Fibroblast of lung (primary cell): ENCODE measurements at places on chromosomes 4 and X.

DNA sequence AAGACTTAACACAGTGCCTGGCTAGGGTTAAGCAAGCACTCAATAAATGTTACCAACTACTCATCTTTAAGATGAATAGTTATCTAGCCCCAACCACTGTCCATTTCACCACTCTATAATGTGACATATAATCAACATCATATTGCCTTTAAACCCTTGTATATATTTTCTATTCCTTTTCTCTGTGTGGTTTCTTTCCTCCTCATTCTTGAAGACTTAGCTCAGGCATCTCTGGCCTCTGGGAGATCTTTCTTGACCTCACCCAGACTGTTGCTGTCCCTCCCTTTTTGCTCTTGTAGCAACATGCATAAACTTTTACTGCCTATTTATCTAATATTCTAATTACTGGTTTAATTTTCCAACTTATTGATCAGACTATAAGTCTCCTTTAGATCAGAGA lies 249.9 kb upstream of the MAB21L2 start:
- DNase-seq: no peak

- no peak for DNase-seq
Measured at GRCh38 chr4:185576962-185577950, 41.9 kb upstream of the PDLIM3 start.

DNA sequence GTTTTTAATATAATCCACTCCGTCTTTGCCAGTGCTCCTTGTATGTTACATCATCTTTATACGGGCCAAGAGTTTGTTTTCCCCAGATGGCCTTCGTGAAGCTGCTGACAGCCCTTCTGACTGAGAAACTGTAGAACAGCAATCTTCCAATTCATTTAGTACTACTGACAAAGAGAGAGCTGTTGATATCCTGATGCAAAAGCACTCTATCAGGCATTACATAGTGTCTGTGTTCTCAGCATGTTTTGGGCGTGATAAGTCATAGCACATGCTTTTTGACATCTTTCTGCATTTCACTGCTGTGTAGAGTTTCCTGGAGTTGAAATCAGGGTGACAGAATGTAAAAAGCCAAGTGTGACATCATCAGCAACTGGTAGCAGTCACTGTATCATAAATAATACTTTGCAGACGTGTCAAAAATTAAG lies 746.3 kb upstream of the FAM241A start:
- DNase-seq: peak; percentile 23

- no peak for DNase-seq
Measured at GRCh38 chr4:173834151-173834550, 304.1 kb upstream of the HAND2 start.

- peak; percentile 66 for DNase-seq
Measured at GRCh38 chrX:74119016-74119910, 184.7 kb upstream of the ZCCHC13 start.

- DNase-seq: peak; percentile 58
Measured at GRCh38 chr4:121827853-121828252, 4.2 kb upstream of the CCNA2 start.

DNA sequence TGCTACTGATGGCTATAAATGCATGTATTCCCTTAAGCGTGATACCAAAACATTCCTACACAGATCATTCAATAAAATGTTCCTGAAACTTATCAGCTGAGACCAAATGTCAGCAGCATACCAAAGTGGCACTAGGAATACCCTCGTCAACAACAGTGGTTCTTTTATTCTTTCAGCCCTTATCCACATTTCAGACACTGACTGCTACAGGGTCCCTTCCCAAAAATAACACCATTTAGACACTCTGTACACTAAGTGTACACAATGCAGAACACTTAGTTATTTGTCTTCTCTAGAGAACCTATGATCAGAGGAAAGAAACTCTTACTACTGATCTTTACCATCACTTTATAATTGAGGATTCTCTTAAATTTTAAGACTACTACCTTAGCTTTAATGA lies 94.1 kb downstream of the ATRX start:
- no peak for DNase-seq

DNA sequence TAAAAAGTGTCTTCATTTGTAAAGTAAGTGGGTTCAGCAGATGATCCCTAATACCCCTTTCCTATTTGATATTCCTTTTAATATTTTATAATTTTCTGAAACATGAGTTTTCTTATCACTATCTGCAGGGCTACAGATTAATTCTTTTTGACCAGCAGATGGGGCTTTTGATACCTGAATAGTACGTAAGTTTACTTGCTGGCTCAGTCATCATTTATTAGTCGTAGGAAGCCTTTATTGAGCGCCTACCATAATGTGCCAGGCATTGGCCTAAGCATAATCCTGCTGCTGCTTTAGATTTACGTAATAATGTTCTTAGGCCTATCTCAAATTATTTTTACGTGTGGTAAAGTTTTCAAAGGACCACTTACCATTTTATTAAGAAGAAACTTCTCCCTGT lies 33.1 kb downstream of the OSTC start:
- DNase-seq: peak; percentile 51

DNA sequence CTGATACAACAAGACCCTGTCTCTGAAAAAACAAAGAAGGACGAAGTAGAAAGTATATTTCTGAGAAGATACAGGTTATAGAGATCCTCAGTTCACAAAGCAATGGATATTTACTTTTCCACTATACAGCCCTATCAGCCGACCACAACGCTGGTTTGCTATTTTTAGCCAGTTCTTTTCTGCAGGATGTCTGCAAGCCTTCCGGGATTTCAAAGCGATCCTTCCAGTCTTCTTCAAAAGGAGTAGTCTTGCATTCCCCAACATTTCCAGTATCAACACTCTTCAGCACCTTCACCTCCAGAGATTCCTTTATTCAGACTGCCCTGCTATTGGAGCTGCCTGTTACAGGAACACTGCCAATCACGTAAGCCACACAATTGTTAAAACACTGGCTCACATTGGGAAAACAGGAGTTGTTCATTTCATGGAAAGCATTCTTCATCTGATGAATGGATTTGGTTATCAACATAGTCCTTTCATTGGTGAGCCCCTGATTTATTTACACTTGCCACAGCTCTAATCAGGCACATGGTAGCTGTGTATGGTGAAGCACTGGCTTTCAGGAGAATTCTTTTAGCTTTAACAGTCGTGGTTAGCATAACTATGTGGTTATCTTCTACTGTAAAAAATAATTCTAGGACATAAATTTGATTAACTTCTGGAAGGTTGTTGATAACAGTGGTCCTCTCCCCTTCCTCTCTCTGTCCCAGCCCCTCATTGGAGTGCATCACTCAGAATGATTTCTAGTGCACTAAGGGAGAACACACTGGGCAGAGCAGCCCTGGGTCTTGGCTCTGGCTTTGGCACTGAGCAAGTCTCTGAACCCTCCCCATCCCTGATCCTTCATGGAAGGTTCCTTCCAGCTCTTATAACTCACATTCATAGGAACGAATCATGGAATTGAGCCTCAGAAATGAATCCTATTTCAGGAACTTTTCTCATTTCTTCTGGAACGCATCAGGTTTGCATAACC lies 109.9 kb upstream of the SORBS2 start:
- DNase-seq: peak; percentile 59

DNA sequence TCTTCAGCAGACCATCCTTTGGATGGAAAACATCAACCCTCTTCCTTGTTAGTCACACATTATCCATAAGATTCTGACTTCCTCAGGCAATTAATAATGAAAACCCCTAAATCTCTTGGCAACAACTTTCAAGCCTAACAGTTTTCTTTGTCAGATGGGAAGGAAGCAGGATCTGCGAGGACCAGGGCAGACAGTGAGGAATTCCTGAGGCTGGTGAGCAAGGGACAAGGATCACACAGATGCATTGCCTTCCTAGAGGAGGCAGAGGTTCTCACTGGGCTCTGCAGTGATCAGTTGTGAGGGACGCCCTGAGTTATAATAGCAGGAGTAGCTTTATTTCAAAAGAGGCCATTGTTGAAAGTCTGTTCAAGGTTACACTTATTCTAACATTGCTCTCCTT lies 195.4 kb downstream of the SLIT2 start:
- no peak for DNase-seq

DNA sequence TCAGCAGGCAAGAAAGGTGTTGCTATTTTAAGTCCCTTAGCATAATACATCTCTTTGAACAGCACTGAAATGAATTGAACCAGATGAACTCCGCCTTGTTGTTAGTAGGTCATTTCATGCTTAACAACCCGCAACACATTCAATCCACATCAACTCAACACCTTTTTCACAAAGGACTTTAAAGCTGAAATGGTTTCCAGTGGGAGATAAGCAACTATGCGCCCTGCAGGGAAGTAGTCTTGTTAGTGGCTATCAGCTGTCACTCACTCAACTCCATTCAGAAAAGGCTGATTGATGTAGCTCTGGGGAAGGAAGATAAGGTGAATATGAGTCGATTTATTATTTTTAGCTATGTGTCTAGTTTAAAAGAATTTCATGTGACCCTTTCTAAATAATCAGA lies 46.0 kb downstream of the ATP8A1 start:
- DNase-seq: no peak

DNA sequence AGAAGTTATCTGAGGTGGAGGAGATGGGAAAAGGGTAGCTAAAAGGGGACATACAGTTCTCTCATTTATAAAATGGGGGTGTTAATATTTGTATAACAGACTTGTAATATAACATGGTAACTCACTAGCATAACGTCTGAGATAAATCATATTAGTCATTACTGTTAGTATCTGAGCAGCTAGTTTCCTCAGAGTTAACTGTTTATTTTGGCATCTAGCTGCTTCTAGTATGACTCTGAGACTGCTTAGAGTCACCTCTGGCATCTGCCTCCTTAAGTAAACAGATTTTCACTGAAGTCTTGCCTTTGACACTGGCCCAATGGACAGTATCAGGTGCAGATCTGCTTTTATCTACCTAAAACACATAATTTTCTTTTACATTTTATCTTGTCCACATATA lies 58.1 kb downstream of the SLC30A9 start:
- DNase-seq: peak; percentile 85

DNA sequence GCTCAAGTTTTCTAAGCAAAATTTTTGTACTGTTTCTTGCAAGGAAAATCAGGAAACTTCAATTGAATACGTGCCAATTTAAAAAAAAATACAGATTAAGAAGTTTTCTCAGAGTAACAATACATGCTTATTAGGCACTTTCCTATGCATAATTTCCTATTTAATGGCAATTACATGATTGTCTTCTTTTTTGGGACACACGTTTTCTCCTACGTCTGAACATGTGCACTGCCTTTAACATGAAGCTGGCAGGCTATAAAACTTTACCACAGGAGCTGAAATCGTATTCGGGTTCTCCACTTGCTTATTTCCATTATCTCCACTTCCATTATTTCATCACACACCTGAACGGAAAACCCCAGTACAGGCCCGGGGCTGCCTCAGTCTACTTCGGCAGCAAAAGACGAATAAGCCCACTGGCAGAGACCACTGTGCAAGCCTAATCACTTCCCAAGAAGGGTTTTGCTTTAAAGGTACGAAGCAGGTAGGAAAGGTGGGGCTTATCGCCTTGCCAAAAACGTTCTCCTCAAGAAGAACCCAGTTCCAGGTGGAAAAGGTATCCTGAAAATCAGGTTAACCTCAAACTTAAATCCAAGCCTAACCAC lies 575 bp downstream of the RCHY1 start:
- DNase-seq: peak; percentile 5

- peak; percentile 87 for DNase-seq
Measured at GRCh38 chr4:40962551-40963180, 212.9 kb downstream of the NSUN7 start.

GRCh38 chrX:250965-251364 lies 30.2 kb upstream of the PLCXD1 start:
- DNase-seq: no peak

DNA sequence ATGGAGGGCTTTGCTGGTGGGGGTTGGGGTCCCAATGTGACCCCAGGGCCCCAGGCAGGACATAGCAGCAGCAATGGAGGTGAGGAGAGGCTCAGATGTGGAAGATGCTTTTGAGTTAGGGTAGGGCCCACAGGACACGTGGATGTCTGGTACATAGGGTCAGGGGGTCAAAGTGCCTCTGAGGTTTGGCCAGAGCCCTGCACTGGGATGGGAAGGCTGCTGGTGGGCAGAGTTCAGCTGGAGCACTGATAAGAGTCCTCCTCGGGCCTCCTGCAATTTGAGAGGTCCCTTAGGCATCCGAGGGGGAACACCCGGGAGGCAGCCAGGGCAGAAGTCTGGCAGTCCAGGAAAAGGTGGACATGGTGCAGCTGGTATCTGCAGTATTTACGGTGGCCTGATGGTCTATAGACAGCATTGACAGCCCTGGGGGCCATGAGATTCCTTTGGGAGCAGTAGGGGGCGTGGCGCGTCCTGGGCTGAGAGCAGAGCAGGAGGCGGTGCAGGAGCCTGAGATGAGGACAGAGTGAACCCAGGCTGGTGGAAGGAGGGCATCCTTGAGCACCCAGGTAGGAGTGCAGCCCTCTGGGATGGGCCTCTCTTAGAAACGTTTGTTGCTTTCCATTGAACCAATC lies 22.6 kb downstream of the CCNQ start:
- no peak for DNase-seq

- peak; percentile 36 for DNase-seq
Measured at GRCh38 chr4:78610546-78611214, 59.1 kb downstream of the ANXA3 start.

DNA sequence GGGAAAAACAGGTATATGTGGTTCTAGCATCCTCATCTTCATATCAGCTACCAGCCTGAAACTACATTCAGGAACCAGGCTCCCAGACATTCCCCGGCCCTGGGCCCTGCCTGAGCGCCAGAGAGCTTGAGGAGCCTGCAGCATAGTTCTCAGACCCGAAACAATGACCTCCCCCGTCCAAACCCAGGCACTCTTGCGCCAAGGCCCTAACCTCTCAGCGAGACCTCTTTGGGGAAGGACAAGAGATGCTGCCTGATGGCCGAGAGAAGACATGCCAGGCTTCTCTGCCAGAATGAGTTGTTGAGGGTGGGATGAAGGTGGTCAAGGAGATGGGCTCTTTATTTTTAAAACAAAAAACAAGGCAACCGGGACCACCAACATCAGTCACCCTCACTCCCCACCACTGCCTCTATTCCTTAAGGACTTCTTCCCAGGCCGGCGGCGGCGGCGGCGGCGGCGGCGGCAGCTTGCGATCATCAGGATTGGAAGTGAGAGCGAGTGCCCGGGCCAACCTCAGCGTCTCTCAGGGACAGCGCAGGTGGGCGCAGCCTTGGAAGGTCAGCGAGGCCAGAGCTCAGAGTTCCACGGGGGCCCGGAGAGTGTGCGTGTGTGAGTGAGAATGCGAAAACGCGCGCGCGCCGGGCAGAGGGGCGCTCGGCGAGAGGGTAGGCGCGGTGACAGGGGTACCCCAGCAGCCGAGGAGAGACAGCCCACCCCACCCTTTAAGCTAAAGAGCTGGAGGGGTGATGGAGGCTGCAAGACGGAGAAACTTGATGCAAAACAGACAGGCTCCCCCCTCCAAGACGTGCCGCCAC lies 601 bp downstream of the INPP4B start:
- peak; percentile 29 for DNase-seq

GRCh38 chr4:76987685-76988084 lies 38.1 kb downstream of the SEPTIN11 start:
- DNase-seq: no peak

- DNase-seq: no peak
Measured at GRCh38 chr4:23456864-23457263, 433.0 kb downstream of the PPARGC1A start.

DNA sequence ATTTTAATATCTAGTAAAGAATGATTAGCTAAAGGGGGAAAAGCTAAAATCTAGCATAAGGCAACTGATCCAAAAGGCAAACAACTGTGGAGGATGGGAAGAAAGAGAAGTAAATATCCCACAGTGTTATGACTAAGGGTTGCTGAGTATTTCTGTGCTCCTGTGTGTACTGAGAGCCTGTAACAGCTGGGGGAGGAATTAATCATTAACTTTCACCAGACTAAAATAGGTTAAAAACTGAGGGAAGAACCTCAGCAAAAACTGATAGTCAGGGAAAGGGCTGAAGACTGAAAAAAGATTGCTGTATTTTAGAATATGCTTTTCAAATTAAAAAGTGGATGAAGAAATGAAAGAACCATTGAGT lies 365.9 kb downstream of the CXXC4 start:
- DNase-seq: no peak
